ENCODE measurements at places on chromosomes 12 and 14.

DNA sequence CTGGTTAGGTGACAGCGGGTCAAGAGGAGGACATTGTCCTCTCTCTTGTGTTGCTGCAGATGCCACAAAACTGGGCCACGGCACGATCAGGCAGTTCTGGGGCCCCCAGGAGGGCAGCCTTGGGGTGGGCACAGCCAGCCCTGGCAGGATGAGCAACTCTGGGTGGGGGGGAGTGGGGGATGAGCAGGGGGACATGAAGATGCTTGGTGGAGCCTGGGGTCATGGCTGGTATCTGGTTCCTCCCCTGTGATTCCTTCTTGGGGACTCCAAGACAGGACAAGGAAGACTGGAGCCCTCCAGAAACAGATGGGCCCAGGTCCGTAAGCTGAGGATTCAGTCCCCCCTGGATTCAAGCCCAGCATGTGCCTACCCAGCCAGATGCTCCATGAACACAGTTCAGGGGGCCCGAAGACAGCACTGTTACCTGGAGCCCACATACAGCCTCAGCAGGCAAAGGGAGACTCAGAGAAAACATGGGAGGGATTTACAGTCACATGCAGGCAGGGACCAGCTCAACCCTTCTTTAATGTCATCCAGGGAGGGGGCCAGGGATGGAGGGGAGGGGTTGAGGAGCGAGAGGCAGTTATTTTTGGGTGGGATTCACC lies 10.4 kb downstream of the SERPINA1 start:
- no peak for DNase-seq

DNA sequence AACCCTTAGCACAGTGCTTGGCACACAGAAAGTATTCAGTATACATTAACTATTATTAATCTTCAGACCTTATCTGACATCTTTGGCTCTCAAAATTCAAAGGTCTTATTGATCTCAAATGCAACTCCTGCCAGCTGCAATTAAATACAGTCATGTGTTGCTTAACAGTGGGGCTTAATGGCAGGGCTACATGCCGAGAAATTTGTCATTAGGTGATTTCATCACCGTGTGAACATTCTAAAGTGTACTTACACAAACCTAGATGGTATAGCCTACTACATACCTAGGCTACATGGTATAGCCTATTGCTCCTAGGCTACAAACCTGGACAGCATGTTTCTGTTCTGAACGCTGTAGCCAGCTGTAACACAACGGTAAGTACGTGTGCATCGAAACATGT lies 156.3 kb upstream of the TMCC3 start:
- DNase-seq, result no peak

DNA sequence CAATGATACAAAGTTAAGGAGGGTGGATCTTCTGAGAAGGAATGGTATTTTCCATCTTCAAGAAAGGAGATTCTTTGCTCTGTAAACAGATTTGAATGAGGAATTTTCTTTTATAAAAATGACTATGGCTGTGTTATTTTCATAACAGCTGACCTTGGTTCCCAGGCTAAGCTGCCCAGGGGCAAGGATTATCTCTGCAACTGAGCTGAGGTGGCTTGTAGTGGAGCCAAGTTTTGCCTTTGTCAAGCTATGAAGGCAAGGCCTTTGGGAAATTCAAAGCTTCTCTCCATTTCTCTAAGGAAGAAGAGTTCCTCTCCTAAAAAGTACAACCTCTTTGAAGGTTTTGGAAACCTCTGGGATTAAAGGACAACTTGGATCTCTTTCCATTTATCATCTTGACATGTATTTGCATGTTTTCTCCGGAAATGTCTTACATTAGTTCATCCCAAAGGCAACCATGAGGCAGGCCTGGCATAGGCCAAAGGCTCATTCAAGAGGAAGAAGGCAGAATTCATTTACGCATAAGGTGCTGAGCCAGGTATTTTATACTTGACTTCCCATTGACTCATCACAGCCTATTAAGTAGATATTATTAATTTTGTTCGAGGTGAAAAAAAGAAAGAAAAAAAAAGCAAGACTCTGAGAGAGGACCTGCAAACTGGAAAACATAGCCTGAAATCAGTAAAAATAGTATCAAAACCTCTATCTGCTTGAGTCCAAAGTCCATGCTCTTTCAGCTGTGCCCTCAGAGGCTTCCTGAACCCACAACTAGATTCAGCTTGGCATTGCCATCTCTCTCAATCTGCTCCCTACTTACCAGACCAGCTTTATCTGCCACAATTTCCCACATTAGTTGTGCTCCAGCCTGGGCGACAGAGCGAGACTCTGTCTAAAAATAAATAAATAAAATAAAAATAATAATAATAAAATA lies 24.0 kb upstream of the CKAP4 start:
- no peak for DNase-seq

- peak; percentile 52 for DNase-seq
Observed at GRCh38 chr12:24748326-24748725, 200.6 kb downstream of the BCAT1 start.

GRCh38 chr14:61644175-61644574 lies 51.1 kb upstream of the HIF1A start:
- no peak for DNase-seq

- no peak for DNase-seq
Observed at GRCh38 chr12:68856510-68856909, 48.5 kb downstream of the MDM2 start.

DNA sequence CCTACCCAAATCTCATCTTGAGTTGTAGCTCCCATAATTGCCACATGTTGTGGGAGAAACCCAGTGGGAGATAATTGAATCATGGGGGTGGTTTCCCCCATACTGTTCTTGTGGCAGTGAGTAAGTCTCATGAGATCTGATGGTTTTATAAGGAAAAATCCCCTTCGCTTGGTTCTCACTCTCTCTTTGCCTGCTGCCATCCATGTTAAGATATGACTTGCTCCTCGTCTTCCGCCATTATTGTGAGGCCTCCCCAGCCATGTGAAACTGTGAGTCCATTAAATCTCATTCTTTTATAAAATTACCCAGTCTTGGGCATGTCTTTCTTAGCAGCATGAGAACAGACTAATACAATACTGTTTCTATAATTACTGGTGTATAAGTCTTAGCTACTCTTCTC lies 6.5 kb upstream of the BCAT1 start:
- DNase-seq, result no peak

GRCh38 chr12:126106706-126107105 lies 1041.5 kb downstream of the AACS start:
- DNase-seq, result no peak

GRCh38 chr12:40376533-40377267 lies 151.9 kb downstream of the LRRK2 start:
- DNase-seq, result no peak

- DNase-seq, result no peak
Observed at GRCh38 chr12:126558810-126559209, 1493.6 kb downstream of the AACS start.

DNA sequence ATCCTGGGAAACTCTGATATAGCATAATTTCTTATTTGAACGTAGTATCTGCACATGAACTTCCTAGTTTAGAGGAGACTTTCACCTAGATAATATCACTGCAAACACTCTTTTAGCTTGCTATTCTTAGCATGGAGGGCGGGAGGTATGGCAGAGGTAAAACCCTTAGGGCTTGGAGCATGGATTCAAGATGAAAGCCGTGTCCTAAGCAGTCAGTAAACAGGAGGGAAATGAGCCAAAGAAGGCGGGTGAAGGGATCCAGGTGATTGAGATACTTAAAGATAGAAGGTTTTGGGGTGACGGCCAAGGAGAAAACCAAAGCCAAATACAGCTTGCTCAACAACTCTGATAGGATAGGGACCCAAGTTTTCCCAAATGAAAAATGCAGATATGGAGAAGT lies 107.1 kb upstream of the BCAT1 start:
- DNase-seq, result no peak

- peak; percentile 79 for DNase-seq
Observed at GRCh38 chr12:54251667-54252284, 28.1 kb downstream of the CBX5 start.

- DNase-seq, result no peak
Observed at GRCh38 chr12:88227263-88227662, 85.2 kb downstream of the TMTC3 start.

GRCh38 chr12:49777341-49777740 lies 36.0 kb downstream of the TMBIM6 start:
- no peak for DNase-seq

DNA sequence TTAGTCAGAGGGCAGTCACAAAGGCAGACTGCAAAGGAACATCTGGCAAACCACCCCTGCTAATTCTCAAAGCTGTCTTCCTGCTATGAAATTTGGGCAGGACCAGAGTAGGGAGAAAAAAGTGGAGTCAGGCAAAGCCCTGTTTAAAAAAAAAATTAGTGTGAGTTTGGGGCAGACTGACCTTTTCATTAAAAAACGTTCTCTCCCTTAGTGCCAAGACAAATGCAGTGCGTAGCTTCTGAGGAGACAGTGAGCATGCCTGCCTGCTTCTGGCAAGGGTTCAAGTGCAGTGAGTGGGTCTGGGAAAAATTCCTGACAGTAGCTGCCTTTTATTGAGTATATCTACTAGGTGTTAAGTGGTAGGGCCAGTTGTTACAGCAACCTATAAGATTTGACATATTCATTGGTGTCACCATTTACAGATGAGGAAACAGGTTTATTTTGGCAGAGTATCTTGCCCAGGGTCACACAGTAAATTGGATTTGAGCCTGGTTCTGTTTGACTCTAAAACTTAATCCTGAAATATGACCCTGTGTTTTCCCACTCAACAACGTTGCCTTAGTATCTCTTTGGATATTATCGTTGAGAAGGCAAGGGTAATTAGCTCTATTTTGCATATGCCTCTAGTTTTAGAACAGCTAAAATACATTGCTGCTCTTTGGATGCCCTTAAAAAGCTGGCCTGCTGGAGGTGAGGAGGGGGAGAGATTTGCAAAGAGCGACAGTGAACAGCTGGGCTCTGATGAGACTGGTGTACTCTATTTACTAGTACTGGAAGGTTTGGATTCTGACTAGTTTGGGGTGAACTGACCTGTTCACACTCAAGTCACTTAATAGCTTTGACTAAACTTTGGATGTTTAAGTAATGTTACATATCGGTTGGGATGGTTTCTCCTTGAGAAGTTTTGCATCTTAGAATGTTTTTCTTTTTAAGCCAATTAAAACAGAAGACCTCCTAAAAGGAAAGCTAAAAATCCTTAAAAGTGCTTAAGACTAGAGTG lies 72.8 kb downstream of the PAPOLA start:
- no peak for DNase-seq

GRCh38 chr12:22173177-22173576 lies 127.2 kb downstream of the CMAS start:
- no peak for DNase-seq

DNA sequence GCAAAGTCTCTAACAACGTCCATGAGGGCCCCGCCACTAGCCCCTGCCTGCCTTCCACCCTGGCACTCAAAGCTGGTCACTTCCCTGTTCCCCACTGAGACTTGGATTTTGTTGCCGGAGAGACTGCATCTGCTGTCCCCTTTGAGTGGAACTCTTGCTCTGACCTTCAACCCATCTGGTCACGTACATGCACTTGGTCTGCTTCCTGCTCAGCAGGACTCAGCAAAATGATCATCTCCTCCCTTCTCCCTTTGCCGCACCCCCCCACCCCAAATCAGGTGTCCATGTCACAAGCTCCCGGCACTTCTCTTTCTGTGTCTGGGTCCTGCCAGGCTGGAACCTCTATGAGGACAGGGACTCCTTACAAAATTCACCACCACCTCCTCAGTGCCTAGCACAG lies 180.9 kb downstream of the CHST11 start:
- DNase-seq, result no peak
